ENCODE measurements at places on chromosomes 1 and 21.

DNA sequence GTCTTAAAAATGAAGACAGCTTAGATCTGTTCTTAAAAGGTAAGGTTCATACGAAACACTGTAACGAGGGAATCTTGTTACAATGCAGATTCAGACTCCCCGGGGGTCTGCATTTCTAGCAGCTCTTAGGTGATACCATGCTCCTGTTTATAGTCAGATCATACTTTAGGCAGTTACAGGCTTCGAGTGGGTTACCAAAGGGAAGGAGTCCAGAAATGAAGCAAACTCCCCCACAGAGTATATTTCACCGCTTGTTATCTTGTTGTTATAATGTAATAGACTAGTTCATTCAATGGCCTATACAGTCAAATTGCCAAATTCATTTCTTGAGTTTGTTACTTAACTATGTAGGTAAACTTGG is 601.1 kb downstream of the USP25 start:
- DNase-seq = no peak

DNA sequence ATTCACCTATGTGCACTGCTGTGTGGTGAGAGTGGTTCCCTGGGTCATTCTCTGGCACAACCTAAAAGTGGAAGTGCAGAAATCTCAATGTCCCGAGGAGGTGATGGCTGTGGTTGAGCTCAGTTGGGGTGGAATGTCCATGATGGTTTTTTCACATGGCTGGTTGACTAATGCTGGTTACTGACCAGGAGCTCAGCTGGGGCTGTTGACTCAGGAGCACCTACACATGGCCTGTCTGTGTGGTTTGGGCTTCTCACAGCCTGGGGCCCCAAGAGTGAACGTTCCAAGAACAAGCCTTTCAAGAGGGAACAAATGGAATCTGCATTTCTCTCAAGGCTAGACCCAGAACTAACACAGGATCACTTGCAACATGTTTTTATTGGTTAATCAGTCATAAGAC is 6.4 kb upstream of the KANK4 start:
- DNase-seq = no peak

GRCh38 chr1:227065311-227065710 is 125.2 kb downstream of the COQ8A start:
- DNase-seq = no peak

- no peak for DNase-seq
Observed at GRCh38 chr1:219441884-219442283, 171.0 kb downstream of the ZC3H11B start.

DNA sequence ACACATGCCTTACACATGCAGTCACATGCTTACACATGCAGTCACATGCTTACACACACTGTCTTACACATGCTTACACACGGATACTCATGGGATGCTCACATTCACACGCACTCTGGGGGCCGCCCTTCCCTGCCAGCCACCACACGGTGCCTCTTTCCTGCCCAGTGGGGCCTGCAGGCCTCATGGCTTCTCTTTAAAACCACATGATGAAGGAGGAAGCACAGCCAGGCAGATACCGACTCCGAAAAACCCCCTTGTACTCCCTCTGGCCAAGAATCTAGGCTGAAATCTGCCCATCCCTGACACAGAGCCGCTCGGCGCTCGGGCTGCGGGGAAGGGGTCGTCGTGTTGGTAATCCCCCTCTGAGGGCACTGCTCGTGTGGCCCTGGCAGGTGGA is 113.0 kb downstream of the PRDM16 start:
- DNase-seq = no peak

DNA sequence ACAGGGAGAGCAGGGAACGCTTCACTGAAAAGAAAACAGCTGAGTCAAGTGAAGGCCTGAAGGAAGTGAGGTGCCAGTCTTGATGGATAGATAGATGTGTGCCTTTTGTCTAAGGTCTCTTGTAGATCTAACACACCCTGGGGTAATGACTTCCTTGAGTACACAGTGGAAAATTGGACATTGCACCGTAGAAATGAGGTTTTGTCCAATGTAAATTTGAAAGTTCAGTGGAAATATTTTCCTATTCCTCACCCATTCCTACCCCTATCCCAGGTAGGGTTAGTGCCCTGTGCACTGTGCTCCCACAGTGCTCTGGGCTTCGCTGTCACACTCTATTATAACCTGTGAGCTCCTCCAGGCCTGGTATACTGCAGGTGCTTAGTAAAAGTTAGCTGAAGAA is 24.3 kb downstream of the ZMYND12 start:
- DNase-seq = no peak

DNA sequence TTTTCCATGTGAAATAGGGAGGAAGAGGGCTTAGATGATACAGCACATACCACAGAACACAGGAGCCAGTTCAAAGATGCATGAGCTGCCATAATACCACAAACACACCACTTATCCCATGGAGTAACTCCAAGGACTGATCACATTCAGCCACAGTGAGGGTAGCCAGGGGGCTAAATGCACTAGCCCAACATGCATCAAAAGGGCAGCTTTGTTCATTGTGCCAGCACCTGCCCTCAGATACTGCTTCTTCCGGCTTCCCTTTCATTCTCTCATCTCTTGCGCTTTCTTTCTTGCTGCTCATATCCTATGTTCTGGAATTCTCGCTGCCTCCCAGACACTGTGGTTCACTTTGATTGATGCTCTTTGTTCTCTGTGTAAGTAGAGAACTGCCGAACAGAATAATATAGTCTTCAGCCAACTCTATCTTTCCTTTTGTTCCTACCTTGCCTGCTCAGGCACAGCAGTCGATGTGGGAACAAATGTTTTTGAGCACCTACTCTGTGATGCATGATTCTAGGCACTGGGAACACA is 50.0 kb upstream of the SYT6 start:
- DNase-seq = no peak

- peak; percentile 98 for DNase-seq
Observed at GRCh38 chr1:23528250-23528978, 2.6 kb downstream of the E2F2 start.

- no peak for DNase-seq
Observed at GRCh38 chr1:233252441-233252840, 43.1 kb downstream of the PCNX2 start.

DNA sequence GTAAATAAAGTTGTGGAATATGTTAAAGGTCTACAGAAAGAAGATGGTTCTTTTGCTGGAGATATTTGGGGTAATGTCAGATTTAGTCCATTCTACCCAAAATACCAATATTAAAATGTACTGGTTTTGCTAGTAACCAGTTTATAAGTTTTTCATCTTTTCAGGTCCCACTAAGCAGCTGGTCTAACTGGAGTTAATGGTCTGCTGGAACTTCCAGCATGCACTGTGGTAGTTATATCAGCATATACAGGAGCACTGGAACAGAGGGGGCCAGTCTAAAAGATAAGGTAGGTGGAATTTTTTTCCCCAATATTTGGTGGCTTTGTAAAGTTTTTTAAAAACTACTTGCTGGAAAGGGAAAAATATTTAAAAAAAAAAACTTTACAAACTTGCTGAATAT is 3.9 kb downstream of the RABGGTB start:
- DNase-seq = peak; percentile 33

DNA sequence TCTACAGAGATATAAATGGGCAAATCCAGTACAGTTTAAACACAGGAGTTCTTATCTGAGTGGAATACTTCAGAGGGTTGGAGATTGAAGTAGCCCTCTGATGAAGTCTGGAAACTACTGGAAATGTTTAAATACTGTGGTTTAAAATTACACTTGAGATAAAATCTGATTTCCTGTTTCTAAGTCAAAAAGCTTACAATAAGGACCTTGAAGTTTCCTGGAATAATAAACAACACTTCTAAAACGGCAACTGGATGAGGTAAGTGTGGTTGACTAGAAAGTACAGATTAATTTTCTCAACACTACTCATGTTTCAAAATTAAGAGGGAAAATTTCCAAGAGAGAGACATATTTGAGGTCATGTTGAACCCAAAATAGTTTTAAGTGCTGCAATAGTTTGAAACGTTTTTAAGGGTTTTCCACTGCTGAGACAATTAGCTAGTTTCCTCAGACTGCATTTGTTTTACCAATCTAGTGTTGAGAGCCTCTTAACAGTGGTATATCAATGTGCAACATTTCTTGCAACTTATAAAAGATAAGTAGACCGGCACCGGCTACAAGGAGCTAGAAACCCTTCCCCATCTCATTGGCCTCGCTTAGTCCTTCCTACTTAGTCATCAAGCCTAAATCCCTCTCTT is 27.4 kb downstream of the KCNA3 start:
- DNase-seq = peak; percentile 6

DNA sequence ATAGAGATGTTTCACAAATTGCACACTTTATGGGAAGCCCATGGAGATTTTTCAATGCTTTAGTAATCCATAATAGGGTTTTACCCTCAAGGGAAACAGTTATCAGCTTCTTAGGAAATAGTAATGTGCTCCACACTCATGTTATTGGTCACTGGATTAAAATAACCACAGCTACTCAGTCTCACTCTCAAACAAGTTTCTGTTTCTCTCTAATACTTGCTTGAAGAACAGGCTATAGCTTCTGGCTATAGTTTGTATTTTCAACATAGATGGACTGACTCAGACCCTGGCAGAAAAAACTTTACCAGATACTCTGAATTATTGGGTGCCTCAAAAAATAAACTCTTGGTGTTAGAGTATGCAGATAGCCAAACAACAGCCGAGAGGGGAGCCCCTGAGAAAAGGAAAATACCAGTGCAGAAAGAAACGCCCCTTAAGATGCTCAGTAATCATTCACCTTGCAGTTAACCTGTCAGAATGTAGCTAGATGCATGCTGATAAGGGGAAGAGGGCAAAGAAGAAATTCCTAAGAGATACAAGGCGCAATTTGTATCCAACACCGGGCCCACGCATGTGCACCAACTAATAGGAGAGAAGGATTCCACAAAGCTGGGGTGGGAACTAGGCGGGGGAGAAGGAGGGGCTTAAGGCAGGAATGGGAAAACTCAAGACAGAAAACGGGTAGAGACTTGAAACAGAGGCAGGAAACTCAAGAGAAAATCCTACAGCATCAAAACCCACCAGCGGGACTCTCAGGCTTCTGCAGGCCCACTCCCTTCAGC is 30.4 kb upstream of the PDE4B start:
- no peak for DNase-seq

- DNase-seq = no peak
Observed at GRCh38 chr1:182990413-182991144, 32.6 kb upstream of the LAMC1 start.

GRCh38 chr1:226725897-226726267 is 13.2 kb downstream of the ITPKB start:
- no peak for DNase-seq

GRCh38 chr21:42691901-42692559 is 38.6 kb downstream of the PDE9A start:
- no peak for DNase-seq

GRCh38 chr21:26388731-26389231 is 184.3 kb downstream of the CYYR1 start:
- no peak for DNase-seq

DNA sequence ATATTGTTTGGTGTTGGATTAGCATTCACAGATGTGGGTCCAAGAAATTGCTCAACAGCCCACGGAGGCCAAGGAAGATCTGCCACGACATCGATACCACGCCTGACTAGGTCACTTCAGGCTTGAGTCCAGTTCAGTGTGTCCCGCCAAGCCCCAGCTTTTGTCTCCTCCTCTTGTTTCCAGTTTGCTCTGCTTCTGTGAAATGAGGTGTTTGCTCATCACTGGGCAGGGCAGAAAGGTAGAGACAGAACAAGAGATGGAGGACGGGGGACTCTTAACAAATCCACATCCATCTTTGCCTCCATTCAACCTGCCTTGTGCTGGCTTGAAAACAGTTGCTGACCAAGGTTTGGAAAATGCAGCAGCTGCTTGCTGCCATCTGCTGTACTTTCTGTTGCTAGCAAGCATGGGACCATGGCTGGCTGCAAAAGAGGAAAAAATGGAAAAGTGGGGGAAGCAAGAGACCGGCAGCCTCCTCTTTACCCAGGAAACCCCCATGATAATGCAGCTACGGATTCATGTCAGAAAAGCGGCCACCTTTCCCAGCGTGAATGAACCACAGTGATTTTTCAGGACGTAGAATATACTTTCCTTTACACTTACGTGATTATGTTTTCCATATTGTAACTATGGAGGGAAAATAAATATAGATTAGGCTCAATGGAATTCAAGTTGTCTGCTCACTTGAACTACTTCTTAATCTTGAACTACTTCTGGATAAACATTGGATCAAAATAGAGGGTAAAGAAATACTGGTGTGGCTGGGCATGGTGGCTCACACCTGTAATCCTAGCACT is 80.2 kb upstream of the GREM2 start:
- DNase-seq = no peak

DNA sequence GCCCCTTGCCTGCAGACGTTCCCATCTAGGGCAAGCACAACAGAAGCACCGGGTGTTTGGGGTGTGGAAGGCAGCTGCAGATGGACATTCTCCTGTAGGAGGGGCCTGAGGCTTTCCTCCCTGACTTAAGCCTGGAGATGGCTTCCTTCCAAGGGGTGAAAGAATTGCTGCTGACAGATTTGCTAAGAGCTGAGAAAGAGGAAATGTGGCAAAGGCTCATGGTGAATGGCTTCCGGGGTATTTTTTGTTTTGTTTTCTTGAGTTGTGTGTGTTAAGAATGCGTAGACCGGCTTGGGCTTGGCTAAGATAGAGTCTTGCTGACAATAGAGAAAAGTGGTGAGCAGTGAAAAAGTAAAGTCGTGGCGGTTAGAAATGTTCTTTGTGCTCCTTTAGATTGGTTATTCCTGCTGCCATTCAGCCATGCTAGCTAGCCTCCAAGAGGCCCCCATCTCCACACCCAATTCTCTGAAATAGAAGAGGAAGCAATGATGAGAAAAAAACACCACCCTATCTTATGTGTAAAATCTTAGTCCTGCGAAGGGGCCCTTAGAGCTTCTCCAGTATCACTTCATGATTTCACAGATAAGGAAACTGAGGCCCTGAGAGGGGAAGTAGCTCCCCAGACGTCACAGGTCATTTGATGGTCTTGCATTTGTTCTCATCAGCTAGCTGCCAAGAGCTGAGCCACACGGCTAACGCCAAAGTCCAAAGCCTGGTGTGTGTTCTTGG is 36.9 kb downstream of the EIF2D start:
- peak; percentile 78 for DNase-seq

- no peak for DNase-seq
Observed at GRCh38 chr1:59561796-59562195, 253.0 kb upstream of the HOOK1 start.

- peak; percentile 38 for DNase-seq
Observed at GRCh38 chr1:93079685-93080141, 630 bp downstream of the MTF2 start.

GRCh38 chr1:19067182-19067911 is 110.9 kb upstream of the IFFO2 start:
- DNase-seq = no peak

DNA sequence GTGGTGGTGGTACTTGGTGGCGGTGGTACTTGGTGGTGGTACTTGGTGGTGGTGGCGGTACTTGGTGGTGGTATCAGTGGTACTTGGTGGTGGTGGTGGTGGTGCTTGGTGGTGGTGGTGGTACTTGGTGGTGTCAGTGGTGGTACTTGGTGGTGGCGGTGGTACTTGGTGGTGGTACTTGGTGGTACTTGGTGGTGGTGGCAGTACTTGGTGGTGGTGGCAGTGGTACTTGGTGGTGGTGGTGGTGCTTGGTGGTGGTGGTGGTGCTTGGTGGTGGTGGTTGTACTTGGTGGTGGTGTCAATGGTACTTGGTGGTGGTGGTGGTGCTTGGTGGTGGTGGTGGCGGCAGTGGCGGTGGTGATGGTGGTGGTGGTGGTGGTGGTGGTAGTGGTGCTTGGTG is 20.2 kb downstream of the COQ8A start:
- DNase-seq = no peak

- no peak for DNase-seq
Observed at GRCh38 chr1:232905331-232906034, 44.9 kb upstream of the NTPCR start.

- DNase-seq = no peak
Observed at GRCh38 chr1:60947367-60947766, 135.0 kb upstream of the NFIA start.

GRCh38 chr1:102434421-102434820 is 437.7 kb upstream of the OLFM3 start:
- peak; percentile 43 for DNase-seq
